ENCODE measurements at places on chromosomes 12 and 14.

- no peak for DNase-seq
These were observed 45.5 kb downstream of the ZFP36L1 start for GRCh38 chr14:68747393-68747792.

- DNase-seq, result no peak
These were observed 37.7 kb downstream of the GLT8D2 start for GRCh38 chr12:104012331-104012730.

GRCh38 chr12:107373238-107373809 lies 280.0 kb upstream of the CRY1 start:
- no peak for DNase-seq

GRCh38 chr14:74579447-74580274 lies 32.4 kb downstream of the LTBP2 start:
- peak; percentile 87 for DNase-seq

- DNase-seq, result no peak
These were observed 23.1 kb upstream of the DGLUCY start for GRCh38 chr14:91090743-91091142.

DNA sequence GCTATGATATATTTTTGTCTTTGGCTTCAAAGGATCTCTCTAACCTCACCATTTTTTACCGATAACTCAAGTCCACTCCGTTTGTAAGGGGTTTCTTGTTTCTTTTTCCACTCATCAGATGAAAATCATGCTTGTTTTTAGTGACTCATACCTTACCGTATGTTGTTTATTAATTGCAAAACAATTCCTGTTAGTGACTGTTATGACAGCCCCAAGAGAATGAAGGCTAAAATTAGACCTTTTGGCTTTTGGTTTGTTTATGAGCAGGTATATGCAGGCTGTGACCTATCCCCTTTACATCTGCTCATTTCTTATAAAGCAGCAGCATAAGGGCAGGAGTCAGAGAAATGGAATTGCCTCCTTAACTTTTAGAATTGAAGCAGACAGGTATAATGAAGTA lies 319.8 kb downstream of the CEP128 start:
- DNase-seq, result no peak

DNA sequence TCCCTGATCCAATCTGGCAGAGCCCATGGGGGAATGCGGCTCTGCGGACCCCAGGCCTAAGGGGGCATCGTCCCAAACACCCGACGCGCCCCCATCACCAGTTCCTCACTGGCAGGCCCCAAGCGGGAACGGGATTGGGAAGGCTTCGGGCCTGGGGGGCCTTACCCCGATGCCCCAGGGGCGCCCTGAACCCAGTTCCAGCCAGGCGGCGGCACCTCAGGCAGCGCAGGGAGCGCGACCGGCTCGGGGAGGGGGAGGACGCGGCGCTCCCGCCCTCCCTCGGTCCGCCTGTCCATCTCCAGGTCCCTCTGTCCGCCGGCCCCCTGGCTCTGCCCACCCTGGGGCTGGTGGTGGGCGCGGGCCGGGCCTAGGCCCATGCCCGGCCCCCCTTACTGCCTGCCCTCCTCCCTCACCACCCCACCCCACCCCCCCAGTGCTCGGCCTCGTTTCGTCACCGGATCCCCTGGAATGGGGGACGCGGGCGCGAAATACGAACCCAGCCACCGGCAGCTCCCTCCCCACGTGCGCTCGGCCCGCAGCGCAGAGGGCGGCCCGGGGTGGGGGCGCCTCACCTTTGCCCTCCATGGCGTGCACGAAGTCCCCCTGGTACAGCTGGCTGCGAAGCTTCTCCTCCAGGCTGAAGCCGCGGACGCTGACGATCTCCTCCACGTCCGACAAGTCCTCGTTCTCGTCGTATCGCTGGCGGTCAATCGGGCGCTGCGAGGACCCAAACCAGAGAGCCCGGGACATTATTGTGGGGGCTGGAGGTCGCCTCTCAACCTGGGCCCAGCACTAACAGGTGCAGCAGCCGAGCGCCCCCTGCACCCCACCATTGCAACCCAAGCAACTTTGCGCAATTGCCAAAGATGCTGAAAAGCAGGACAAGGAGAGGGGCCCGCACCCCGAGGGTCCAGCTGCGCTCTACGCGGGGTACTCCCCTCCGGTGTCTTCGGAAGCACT lies 2.3 kb downstream of the KDM2B start:
- DNase-seq, result no peak

All from kidney glomerular epithelial cell (primary cell).